ENCODE measurements at places on chromosomes 7 and 10.
A peak's percentile ranks its signal among the peaks of the same experiment; 100 is the strongest.

- DNase-seq, result no peak
Observed at GRCh38 chr10:17802976-17803375, 6.2 kb upstream of the MRC1 start.

DNA sequence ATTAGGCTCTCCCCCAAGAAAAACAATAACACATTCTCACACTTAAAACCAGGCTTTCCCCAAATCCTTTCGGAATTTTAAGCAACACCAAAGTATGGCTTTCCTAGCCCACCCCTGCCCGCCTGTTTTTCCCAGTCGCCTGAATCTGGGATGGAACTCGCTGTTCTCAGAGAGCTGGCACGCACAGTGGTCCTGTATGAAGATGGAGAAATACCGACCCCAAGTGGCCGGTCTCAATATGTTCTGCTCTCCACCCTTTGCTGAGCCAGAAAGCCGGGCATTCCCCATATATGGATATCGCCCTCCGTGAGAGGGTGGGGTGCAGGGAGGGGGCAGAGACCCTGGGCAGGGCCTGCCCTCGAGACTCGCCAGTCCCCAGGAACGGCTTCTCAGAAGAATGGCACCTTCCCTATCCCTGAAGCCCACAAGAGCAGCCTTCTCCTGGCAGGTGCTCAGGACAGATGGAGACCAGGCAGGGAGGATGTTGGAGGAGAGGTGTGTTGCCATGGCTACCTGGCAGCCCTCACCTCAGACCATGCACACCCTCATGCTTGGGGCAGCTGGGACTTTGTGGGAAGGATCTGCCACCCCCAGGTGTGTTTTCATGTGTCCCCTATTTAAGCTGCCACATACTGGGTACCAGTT, 3.4 kb downstream of the TACR2 start:
- peak; percentile 31 for DNase-seq

DNA sequence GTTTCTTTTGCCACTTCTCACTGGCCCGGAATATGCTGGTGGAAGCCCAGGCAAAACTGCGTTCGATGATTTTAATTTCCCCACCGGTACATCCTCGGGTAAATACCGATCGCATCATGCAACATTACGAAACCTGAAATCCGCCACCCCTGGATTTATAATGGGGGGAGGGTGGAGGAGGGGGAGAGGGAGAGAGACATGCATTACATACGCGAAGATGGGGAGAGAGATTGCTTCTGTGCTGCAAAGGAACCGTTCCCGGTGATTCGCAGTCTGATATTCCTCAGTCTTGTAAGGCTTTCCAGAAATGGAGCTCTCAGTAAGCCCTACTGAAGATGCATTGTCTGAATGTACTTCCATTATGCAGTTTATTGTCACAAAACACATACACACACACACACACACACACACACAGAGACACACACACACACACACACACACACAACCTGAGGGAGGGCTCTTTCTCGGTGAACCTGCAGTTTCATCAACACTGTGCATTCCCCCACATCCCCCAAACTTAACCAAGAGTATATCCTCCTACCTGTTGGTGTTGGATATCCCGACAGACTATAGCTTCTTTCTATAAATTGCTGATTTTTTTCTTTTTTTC, 741 bp downstream of the GPR85 start:
- no peak for DNase-seq

DNA sequence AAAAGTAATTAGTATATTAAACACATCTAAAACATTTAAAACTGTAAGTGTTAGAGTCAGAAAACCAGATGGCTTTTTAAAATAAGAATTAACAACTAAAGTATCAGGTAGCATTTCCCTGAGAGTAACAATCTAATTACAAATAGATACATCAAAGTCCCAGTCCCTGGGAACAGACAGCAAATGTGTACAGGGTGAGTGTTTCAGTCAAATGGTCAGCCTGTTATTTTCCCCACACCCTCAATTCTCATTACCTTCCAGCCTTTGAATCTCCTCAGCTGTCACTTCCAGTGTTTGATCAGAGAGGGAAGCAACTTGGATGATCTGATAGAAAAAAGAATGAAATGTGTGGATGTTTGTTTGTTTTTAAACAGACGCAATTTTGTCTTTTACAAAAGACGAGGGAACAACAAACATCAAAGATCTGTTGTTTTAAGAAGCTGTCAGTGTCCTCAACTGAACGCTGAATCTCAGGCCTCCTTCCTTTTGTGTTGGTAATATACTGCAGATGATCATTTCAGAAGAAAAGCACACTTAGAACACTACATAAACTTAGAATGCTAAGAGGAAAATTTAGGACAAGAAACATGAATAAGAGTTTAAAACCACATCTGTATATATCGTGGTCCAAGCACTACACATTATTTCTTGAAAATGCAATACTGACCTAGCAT, 29.8 kb downstream of the CEP41 start:
- no peak for DNase-seq

- peak; percentile 9 for DNase-seq
Observed at GRCh38 chr10:71696628-71697326, 22.8 kb downstream of the C10orf105 start.

DNA sequence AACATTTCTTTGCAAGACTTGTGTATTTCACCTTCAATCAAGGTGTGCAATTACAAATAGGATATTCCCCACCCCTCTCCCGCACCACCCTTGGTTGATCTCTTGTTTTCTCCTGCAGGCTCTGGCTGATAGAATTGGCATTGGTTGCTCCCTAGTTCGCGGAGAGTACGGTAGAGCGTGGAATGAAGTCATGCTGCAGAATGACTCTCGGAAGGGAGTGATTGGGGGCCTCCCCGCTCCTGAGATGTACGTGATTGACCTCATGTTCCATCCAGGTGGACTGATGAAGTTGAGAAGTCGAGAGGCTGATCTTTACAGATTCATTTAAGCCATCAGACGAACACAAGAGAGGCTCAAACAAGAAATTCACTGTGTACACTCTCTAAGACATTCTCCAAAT, 58.2 kb upstream of the MSRB2 start:
- no peak for DNase-seq

DNA sequence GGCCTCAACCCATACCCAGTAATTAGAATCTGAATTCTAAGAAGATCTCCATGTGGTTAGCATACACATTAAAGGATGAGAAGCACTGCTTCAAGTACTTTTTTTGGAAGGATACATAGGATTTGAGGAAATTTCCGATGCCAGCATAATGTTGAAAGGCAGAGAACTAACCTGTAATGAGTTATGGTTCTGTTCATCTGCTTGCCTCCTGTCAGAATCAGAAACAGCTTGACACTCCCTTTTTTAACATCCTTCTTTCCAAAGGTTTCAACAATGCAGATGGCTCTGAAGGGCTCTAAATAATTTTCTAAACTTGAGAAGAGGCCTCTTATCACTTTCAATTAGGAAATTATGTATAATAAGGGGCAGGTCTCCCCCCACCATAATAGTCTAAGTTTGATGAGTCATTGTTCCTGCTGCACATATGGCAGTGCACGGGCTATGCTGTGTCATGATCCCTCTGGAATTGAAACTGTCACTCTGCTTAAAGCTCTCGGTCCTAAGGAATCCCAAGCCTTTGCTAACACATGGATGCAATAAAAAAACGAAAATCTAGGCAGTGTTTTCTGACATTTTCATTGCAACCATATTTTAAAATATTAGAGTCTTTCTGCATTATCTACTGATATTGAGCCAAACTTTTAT, 291.2 kb upstream of the FZD1 start:
- DNase-seq, result no peak

- no peak for DNase-seq
Observed at GRCh38 chr7:1890289-1891235, 220.5 kb downstream of the ELFN1 start.

DNA sequence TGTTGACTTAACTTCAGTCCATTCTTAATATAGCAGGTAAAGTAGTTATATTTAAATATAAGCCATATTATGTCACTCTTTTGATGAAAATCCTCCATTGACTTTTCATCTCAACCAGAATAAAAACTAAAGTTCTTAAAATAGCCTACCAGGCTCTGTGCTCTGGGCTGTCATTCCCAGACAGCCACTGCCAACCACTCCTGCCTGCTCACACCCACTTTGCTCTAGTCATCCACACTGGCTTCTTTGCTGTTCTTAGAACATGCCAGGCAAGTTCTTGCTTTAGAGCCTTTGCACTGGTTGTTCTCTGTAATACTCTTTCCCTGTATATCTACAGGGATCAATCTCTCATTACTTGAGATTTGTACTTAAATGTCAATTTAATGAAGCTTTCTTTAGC, 80.6 kb downstream of the ZEB1 start:
- no peak for DNase-seq

- DNase-seq, result no peak
Observed at GRCh38 chr10:14271621-14272020, 59.1 kb downstream of the FRMD4A start.

DNA sequence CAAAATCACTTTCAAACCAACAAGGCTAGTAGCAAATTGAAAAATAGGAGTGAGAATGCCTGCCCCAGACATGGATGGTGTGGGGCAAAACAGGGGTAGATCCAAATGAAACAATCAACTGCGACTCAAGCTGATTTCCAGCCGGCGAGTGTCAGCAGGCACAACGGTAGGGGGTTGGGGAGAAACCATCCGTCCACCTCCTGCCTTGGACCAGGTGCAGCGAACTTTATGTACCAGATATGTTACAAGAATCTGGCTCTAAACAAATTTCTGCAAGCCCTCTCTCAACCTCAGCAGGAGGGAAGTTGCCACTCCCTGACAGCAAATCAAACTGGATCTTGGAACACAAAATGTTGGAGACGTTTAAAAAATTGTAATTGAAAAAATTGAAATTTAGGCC, 45.2 kb downstream of the PYROXD2 start:
- DNase-seq, result no peak

DNA sequence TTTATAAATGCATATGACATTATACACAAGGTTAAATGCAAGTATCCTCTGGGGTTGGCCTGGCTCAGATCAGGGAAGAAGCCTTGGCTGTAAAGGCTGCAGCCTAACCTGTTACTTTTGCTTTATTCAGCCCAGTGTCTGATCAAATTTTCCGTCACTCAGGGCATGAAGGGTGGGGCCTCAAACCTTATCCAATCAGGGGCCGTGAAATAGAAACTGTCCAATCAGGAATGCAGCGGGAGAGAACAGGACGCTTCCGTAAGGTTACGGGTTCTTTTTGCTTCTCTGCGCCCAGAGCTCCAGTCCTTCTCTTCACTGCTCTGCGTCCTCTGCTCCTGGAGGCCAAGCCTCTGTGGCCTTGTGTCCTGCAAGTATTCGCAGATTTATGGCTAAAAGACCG, at the start of gene ZNF716:
TSS of gene ZNF716 (plus strand) at position 274 of the 400 bp plus-strand sequence. CDS start at position 386, 112 bp downstream.
- no peak for DNase-seq

DNA sequence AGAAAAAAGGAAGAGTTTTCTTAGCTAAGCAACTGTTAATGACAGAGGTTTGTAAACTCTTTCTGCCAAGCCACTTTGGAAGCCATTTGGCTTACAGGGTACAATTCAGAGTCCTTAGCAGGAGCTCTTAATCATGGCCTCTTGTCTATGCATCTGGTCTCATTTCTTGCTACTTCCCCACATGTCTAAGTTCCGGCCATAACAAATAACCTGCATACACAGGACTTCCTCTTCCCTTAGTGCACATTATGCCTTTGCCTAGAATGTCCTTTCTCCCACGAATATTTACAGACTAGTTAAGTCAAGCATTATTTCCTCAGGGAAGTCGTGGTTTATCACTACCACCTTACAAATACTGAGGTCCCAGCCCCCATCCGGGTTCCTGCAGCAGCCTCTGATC, 8.6 kb upstream of the UPF2 start:
- no peak for DNase-seq

GRCh38 chr10:33005322-33006301, 47.6 kb upstream of the ITGB1 start:
- DNase-seq, result no peak

DNA sequence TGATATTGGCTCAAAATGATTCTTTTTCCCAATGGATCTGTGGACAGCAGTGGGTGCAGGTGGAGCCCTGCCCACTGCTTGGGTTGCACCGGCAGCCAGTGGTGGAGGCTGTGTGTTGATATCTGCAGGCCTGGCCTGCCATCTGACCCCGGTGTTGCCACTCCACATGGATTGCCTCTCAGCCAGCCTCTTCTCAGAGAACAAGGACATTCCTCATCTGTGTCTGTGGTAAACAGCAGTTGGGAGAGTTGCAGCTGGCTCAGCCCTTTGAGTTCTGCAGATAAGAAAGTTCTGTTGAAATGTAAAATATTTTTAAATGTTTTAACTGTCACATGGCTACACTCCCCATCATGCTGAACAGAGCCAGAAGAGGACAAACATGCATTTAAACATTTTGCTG, 374.9 kb upstream of the CELF2 start:
- no peak for DNase-seq

DNA sequence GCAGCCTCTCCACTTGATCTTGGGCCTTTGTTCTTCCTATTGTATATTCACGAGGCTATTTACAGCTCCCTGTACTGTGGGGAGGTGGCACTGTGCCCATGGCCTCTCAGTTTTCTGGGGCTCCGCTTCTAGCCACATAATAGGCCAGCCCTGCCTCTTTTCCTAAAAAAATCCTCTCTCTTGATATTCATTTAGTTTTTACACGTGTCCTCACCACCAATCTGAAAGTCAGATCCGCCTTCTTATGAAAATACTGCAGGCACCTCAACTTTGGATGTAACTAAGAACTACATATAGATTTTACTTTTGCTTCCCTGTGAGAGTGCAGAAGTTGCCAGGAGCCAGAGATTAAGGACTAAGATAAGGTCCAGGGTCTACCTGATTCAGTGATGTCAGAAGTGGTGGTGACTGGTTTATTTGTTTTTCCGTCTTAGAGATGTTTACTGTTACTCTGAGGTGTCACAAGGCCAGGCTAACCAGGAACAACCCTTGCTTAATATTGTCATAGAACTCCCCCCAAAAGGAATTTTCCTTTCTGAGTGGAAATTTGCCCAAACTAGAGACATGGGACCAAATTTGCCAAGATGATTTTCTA, 7.8 kb downstream of the BAMBI start:
- DNase-seq, result no peak

DNA sequence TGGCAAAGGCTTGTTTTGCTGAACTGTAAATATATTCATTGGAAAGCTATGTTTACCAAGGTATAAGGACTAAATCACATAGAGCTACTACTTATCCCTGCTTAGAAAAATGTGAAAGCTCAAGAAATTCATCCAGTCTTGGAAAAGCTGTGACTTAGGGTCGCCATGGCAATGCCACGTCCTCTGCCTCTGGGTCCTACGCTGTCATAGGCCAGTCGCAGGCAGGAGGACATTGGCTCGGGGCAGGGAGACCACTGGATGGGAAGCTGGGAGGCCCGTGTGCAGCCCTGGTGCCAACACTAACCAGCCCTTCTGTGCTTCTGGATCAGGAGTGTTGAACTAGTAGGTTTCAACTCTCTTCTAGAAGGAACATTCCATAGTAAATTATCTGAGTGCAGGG, 67.3 kb upstream of the PDZD8 start:
- DNase-seq, result no peak

GRCh38 chr10:5897053-5897340, 7.0 kb downstream of the FBH1 start:
- DNase-seq, result no peak
